ENCODE measurements at places on chromosomes 12 and 14.
A peak's percentile ranks its signal among the peaks of the same experiment; 100 is the strongest.

GRCh38 chr12:6423267-6424007 lies 21.3 kb upstream of the CD27 start:
- peak; percentile 96 for DNase-seq

GRCh38 chr14:104178279-104178678 lies 39.9 kb downstream of the KIF26A start:
- no peak for DNase-seq

- DNase-seq = peak; percentile 78
Measured at GRCh38 chr12:120971299-120972180, 6.8 kb upstream of the HNF1A start.

- no peak for DNase-seq
Measured at GRCh38 chr14:38837343-38838048, 265.5 kb downstream of the SEC23A start.

- DNase-seq = no peak
Measured at GRCh38 chr14:29030970-29031369, 264.4 kb downstream of the FOXG1 start.

- DNase-seq = no peak
Measured at GRCh38 chr14:94998110-94998509, 159.2 kb downstream of the DICER1 start.

DNA sequence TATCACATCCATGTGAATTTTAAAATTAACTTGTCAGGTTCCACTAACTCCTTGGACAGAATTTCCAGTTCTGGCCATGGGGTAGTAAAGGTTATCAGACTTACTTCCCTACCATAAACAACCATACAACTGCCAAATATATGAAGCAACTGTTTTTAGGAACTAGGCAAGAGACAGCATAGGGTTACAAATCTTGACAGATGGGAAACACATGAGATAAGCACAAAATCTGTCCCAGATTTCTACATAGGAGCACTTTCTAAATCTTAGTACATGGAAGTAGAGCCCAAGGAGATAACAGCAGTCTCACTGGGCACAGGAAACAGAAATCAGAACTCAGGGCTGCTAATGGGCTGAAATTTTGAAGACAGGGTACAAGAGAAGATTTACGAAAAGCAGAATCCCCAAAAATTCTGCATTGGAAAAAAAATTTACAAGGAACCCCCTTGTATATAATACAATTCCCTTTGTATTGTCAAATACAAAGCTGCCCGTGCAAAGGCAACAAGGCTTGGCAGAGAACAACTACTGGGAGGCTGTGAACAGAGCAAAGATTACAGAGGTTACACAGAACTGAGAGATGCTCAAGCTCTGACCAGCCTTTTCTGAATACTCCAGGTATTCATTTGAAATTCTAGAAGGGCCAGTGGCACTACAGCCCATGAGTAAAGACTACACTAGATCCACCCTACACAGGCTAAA lies 43.2 kb downstream of the GALNT4 start:
- peak; percentile 54 for DNase-seq

- DNase-seq = peak; percentile 34
Measured at GRCh38 chr14:55416866-55417265, 5.2 kb upstream of the ATG14 start.

DNA sequence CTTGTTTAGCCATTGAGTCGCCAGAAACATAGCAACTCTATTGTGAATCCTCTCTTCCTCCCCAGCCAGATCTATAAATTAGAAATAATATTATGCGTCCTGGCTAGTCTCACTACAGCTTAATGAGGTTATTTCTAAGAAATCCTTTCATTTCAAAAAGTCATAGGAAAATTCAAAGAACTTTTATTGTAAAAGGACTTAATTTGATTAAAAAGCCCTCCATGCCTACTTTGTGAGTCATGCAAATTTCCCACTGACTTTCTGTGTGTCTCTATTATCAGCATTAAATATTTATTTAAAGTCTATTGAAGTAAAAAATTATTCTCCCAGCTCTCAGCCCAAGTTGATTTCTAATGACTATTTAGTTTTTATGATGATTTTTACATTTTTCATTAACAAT lies 160.7 kb downstream of the PHLDA1 start:
- no peak for DNase-seq
